ENCODE measurements at places on chromosomes 4 and X.

GRCh38 chr4:148068065-148068911, 336.4 kb downstream of the ARHGAP10 start:
- DNase-seq: no peak

GRCh38 chr4:74228691-74229640, 71.0 kb downstream of the MTHFD2L start:
- peak; percentile 32 for DNase-seq

GRCh38 chr4:8370835-8371595, 69.5 kb downstream of the ACOX3 start:
- no peak for DNase-seq

DNA sequence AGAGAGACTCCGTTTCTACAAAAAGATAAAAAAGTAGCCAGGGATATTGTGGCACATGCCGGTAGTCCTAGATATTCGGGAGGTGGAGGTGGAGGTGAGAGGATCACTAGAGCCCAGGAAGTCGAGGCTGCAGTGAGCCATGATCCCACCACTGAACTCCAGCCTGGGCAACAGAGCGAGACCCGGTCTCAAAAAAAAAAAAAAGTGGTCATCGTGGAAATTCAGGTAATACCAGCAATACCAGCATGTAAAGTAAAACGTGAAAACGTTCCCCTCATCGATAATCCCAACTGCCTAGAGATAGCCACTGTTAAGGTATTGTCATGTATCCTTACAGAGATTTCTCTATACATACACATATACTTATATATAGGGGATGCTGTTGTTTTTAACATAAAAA, 1.5 kb downstream of the MAGT1 start:
- DNase-seq: no peak

GRCh38 chrX:140149761-140150160, 184.4 kb upstream of the CXorf66 start:
- no peak for DNase-seq

GRCh38 chr4:176753049-176753448, 39.7 kb downstream of the VEGFC start:
- DNase-seq: no peak

- no peak for DNase-seq
Measured at GRCh38 chrX:41177297-41177696, 92.1 kb downstream of the USP9X start.

DNA sequence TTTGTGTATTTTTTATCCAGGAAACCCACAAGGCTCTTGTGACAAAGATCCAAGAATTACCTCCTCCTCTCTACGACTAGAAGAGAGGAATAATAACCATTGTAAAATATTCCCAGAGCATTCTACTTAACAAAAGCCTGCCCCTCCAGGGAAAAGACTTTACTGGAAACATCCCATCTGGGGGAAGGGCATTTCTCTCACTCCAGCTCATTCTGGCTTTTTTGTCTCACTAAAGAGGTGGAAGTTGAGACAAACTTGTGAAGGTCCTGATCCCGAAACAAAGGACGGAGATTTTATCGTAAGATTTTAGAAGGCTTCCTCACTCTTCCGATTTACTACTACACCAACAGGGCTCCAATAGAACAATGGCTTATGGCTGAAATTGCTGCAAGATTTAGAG, 692.0 kb upstream of the GRID2 start:
- DNase-seq: no peak

GRCh38 chr4:100828986-100829685, 311.3 kb upstream of the EMCN start:
- DNase-seq: no peak

GRCh38 chr4:10684631-10685030, at the start of gene CLNK:
Gene CLNK, minus strand, starts transcription at chr4:10684768. Its CDS starts 16,899 bp downstream, at chr4:10667869.
- DNase-seq: no peak

DNA sequence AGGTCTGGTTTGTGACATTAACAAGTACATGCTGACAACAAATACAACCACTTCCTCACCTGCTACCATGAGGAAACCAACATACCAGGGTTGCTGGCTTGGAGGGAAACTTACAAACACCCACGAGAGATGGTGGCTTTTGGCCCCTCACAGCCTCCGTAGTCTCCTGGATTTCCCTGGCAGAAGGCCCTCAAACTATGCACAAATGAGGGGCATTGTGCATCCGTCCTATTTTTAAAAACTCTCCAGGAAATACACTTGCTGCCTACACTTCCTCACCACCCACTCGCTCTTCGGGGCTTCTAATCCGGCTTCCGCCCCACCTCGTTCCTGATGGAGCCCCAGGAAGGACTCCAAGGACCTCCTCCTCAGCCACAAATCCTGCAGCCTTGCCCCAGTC, 355.0 kb upstream of the GATB start:
- peak; percentile 4 for DNase-seq

GRCh38 chrX:153922932-153923857, 2.9 kb downstream of the ARHGAP4 start:
- no peak for DNase-seq

GRCh38 chr4:26912069-26912468, 51.4 kb downstream of the STIM2 start:
- no peak for DNase-seq

DNA sequence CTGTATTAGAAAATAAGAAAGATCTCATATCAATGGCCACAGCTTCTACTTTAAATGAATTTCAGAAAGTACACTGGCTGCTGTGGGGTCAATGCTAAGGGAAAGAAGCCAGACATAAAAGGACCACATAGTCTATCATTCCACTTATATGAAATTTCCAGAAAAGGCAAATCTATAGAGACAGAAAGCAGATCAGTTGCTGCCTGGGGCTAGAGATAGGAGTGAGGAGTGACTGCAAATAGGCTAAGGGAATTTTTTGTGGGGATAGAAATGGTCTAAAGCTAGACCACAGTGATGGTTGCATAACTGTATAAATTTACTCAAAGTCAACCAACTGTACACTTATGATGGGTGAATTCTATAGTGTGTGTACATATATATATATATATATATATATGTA, 8.3 kb downstream of the GAB3 start:
- no peak for DNase-seq

DNA sequence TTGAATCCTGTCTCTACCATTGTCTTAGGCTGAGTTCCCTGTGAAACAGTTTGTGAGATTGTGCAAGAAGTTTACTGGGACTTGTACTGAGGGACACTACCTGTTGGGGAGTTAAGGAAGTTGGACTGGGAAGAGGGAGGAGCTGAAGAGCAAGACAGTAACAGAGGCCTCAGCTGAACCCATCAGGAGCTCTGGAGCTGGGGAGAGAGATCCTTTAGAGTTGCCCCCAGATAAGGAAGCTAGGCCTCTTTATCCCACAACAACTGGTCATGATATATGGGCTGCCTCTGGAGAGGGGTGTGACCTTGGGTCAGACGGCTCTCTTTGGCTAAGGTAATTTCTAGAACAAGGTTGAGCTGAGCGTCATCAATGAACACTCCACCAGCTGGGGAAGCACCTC, 137.8 kb upstream of the SLC4A4 start:
- no peak for DNase-seq

- DNase-seq: no peak
Measured at GRCh38 chrX:141736656-141737055, 38.1 kb upstream of the SPANXD start.

- DNase-seq: no peak
Measured at GRCh38 chr4:124276461-124276860, 436.1 kb downstream of the ANKRD50 start.

- no peak for DNase-seq
Measured at GRCh38 chrX:9515973-9516538, 51.2 kb downstream of the TBL1X start.
